Diencephalon (tissue), 1 donor: ENCODE measurements at places on chromosomes 7 and 10. TPM values are rescaled to one million over a fixed set of nuclear protein-coding genes. Genes with fewer than 3 reads are reported as not detected.

Gene ARHGEF35
- total RNA-seq: 1.4 TPM

Gene C10orf62
- 0.23 TPM for total RNA-seq

Gene CPN1
- not detected for total RNA-seq

Gene PNLIPRP3
- not detected for total RNA-seq

Gene TMEM60
- 18.2 TPM for total RNA-seq

Gene SOSTDC1
- total RNA-seq: 9.7 TPM

Gene SVOPL
- 3.0 TPM for total RNA-seq

Gene LSM5
- total RNA-seq: 30.7 TPM

Gene SNCG
- total RNA-seq: 29.1 TPM

Gene CDK14
- total RNA-seq: 137 TPM

Gene PKD2L1
- total RNA-seq: 0.46 TPM

Gene SPRN
- 13.4 TPM for total RNA-seq

Gene C1QL3
- total RNA-seq: 18.0 TPM

Gene HSPA12A
- total RNA-seq: 41.1 TPM

Gene PILRA
- 1.2 TPM for total RNA-seq

Gene CHRM2
- 23.3 TPM for total RNA-seq

Gene LBX1
- total RNA-seq: not detected

Gene FKBP6
- not detected for total RNA-seq

Gene KCNIP2
- 17.1 TPM for total RNA-seq

Gene SUN3
- 0.69 TPM for total RNA-seq
